ENCODE measurements at places on chromosomes 2 and 18.

- no peak for DNase-seq
Measured at GRCh38 chr2:74851191-74851566, 17.3 kb downstream of the HK2 start.

DNA sequence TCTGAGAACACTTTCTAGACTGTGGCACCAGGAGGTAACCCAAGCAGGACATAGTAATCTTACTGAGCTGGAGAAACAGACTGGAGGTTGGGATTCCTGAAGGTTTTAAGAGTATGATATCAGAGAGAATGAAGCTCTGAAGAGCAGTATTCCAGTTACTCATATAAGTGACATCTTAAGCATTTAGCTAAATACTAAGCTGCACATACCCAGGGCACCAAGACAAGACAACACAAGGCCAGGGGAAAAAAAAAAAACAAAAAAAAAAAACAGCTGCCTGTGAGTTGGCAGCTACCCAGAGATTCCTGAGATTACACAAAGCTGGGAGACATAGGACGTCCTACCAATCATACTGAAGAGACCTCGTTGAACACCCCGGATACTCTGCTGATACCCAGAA, 175.8 kb downstream of the SRBD1 start:
- no peak for DNase-seq

DNA sequence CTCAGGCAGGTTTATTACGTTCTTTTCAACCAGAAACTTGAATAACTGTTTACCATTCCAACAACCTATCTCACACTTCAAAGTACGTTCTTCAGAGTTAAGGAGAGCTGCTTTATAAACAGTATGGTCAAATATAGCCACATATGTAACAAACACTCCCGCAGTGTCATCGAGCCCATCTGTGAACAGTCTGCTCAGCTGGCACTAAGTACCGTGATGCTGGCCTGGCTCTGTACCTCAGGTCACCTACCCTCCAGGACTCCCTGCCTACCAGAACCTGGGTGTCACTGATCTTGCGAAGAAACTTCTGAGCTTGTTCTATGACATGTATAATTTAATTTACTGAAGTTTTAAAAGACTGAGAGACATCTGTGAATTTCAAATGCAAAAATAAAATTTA, 71.4 kb downstream of the SEPTIN10 start:
- no peak for DNase-seq

GRCh38 chr2:240347949-240348500, 87.4 kb upstream of the GPC1 start:
- DNase-seq = no peak

DNA sequence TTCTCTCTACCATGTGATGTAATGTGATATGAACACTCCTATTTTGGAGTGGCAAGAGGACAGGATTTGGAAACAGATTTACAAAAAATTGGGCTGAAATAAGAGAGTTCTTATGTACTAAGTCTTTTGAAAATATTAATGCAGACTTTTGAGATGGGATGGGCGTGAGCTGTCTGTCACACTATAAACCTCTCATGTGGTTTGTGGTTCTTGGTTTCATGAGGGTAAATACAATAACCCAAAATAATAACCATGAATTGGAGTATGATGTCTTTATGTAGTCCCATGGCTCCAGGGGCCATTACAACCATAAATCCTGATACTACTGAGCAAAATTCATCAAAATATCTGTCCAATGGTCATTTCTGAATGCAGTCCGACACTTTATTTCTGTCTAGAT, 668.0 kb downstream of the MBD2 start:
- no peak for DNase-seq

DNA sequence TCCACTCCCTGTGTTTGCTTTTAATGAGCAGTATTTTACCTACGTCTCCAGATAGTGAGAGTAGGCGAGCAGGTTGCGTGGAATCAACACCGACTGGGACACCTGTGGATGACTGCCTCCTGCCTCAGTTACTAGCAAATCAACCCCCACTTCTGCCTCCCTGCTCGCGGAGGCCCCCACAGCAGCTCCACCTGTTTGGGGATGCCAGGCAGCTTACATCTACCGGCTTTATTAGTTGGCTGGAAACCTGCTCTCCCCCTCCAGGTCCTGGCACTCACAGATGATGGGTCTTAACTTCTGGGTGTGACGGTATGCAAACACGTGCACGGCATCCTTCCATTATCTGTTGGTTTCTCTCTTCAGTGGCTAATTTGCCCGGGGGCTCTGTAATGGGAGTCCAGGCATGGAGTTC, 164.4 kb upstream of the SESTD1 start:
- DNase-seq = no peak

- DNase-seq = no peak
Measured at GRCh38 chr2:62201307-62201706, 5.4 kb downstream of the B3GNT2 start.

DNA sequence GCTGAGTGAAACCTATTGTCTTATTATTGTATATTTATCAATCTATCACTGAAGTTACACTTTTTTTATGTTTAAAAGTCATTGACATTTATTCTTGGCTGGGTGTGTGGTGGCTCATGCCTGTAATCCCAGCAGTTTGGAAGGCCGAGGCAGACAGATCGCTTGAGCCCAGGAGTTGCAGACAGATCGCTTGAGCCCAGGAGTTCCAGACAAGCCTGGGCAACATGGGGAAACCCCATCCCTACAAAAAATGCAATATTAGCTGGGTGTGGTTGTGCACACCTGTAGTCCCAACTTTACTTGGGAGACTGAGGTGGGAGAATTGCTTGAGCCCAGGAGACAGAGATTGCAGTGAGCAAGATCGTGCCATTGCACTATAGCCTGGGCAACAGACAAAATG, 97.8 kb downstream of the EPC2 start:
- DNase-seq = no peak

DNA sequence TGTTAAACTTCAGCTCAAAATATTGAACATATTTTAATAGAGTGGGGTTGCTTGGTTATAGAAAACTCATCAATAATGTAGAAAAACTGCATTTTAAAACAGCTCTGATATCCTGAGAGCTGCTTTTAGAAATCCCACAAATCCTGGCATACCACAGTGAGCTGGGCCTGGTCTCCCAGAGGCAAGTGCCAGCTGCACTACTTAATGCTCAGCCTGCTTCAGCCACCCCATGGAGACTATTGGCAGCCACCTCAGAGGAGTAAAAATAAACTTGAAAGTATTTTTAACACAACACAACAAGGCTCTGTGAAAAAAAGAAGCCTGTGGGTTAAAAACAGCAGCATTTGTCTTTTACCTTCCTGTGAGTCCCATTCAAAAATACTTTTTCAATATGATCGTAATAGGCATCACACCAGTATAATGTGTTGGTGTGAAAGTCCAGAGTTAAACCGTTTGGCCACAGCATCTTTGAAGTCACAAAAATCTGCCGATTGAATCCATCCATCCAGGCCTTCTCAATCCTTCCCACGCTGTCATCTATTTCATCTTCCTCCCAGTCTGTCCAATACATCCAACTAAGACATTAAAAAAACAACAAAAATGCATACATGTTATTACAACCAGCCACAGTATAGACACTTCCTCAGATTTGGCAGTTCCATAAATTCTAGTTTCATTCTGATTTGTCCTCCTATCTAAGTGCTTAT, 1115.3 kb downstream of the LRP1B start:
- no peak for DNase-seq

DNA sequence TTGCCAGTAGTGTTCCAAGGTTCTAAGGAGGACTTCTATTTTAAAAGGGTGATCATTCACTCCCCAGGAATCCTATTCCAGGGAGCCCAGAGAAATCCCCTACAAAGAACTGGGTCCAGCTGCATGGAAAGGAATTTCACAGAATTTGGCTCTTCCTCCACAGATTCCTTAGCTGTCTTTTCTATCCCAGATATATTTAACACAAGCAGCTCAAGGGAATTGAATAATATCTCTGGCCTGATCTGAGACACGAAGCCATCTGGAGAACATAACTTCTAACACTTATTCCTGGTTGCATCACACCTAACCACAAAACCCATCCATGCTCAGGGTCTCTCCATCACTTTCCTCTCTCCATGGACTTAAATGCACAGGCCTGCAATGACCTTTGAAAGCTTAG, 306.7 kb upstream of the ACVR2A start:
- no peak for DNase-seq

- no peak for DNase-seq
Measured at GRCh38 chr18:13612196-13612997, 114.0 kb downstream of the FAM210A start.

DNA sequence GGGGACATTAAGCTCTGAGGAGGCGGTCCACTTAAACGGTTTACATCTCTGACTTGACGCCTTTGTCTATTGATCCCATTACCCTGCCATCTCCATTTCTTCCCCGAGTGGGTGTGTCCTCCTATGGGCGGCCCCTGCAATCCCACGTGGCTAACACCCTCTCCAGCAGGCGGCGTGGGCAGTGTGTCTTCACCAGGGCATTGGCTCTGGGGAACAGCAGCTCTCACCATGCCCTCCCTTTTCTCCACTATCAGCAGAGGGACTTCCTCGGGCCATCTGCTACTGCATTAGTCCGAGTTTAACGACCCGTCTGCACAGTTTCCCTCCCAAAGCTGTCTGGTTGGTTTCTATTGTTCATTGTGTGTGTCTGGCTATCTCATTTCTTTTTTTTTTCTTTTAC, 511.9 kb upstream of the NRP2 start:
- DNase-seq = no peak

DNA sequence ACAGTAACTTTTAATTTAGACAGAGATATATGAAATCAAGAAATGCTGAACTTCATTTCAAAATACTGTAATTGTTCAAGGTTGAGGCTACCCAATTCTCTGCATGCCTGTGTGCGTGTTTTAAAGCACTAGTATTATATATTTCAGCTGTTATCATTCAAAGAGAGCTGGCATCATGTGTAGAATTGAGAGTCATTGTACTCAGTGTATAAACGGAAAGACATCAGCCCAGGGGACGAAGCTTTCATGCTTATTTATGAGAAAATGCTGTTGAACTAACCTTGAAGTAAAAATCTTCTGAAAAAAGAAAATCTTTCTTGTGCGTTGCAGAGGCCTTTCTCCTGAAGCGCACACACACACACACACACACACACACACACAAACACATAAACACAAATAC, 48.4 kb downstream of the MYCN start:
- DNase-seq = no peak

DNA sequence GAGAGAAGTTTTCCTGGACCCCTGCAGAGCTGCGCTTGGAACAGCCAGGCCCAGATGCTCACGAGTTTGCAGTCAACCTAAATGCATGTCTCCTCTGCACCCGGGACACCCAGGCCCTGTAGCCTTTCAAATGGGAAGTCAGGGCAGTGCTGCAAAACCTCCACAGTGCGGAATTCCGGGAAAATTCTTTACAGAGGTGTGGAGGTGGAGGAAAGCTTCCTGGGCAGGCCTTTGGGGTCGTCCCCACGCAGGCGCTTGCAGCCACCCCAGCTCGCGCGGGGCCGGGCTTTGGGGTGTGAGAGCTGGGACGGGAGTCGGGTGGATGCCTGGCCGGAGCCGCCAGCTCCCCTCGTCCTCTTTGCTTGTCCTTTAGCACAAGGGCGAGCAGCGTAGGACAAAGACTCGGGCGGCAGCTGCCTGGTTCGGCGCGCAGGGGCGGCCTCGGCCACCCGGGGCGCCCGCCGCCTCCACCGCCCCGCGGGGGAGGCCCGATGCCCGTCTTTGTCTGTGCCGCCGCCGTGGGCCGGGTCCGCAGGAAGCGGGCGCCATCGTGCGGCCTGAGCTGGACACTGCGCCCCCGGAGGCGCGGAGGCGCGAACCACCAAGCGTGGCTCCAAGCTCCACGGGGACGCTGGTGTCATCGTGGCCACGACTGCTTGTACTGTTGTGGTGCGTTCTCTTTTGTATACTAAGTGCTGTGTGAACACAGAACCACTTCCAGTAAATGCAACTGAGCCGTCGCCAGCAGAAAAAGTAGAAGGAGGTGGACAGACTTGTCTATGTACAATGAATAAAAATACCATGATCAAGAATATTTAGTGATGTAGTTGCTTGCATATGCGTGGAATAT, 28.2 kb upstream of the BCL11A start:
- no peak for DNase-seq

- DNase-seq = no peak
Measured at GRCh38 chr2:112187805-112188596, 49.8 kb downstream of the FBLN7 start.

- no peak for DNase-seq
Measured at GRCh38 chr2:225041851-225042799, at the start of gene DOCK10. TSS of gene DOCK10 (minus strand) at chr2:225042468. CDS start at chr2:225042374, 94 bp downstream.

DNA sequence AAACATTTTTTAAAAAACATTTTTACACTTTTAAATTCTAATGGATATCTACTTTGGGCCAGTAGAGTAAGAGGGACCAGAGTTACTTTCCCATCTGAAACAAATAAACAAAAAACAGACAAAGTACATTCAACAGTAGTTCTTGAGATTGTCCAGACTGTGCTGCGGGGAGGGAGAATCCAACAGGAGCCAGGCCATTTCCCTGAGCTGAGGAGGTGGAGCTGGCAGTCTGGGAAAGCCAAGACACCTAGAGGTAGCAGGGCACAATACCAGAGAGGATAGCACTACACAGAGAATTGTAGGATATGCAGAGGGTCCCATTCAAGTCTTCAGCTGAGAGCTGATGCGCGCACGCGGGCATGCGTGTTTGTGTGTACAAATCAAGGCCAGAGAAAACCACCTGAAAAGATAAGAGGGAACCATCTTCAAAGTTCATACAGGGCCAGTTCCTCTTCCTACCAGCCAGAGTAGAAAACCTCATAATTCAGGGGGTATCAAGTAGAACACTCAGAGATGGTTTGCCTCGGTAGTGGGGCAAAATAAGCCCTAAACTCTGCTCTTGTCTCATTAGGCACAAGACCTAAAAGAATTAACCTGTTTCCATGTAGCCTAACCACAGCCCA, 44.0 kb downstream of the PTRHD1 start:
- no peak for DNase-seq

GRCh38 chr2:11748861-11749645, 2.6 kb downstream of the LPIN1 start:
- no peak for DNase-seq

DNA sequence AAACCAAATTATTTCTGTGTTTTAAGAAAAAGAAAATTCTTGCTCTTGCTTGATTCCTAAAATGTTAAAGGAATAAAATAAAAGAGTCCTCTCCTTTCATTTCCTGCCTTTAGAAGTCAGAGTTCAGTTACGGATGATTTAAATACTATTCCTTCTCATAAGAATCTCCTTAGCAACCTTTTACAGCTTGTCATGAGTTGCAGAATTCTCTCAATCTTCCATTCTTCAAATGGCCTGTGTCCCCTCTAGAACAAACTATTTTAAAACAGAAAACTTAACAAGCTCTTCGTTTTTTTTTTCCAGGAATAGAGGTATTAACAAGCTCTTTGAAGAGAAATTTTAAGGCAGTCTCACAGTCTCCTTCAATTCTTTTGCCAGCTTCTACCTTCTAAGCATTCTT, 42.2 kb downstream of the SPIRE1 start:
- no peak for DNase-seq

- DNase-seq = no peak
Measured at GRCh38 chr18:44539926-44540325, 140.8 kb upstream of the SETBP1 start.
